NCI-H524 treated with DMSO at 0.1 percent for 48 hours (cell line): ENCODE measurements at places on chromosomes 12 and 14.
A peak's percentile ranks its signal among the peaks of the same experiment; 100 is the strongest.

- DNase-seq, result no peak
These were observed 156.3 kb upstream of the TMTC2 start for GRCh38 chr12:82530394-82530793.

- no peak for DNase-seq
These were observed 32.1 kb downstream of the SNRNP35 start for GRCh38 chr12:123490089-123490488.

- DNase-seq, result no peak
These were observed 98.2 kb upstream of the GSC start for GRCh38 chr14:94867946-94868771.

DNA sequence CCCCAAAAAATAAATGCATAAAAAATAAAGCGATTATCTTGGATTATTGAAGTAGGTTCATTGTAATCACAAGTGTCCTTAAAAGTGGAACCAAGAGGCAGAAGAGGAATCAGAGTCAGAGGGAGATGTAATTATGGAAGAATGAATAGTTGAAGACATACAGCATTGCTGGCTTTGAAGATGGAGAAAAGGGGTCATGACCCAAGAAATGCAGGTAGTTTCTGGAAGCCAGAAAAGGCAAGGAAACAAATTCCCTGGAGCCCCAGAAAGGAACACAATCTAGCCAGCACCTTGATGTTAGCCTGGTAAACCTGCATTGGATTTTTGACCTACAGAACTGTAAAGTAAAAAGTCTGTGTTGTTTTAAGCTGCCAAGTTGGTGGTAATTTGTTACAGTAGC lies 57.5 kb upstream of the PTGR2 start:
- no peak for DNase-seq

GRCh38 chr12:55929306-55929791 lies 1.6 kb upstream of the DGKA start:
- no peak for DNase-seq

DNA sequence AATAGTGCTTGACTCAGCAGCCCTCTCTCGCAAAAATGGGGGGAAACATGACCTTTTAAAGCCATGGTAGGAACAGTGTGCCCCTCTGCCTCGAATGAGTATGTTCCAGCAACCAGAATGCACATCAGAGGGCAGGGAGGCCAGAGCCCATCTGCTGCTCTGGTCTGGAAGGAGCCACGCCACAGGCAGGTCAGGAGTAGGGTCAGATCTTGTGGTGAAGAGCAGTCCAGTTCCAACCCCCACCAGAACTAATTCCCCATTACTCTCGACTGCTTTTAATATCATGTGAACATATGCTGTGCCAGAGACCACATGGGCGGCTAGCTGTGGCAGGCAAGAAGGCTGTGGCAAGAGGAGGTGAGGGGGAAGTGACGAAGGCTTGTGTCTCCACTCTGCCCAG lies 34.6 kb upstream of the TMX1 start:
- peak; percentile 83 for DNase-seq

DNA sequence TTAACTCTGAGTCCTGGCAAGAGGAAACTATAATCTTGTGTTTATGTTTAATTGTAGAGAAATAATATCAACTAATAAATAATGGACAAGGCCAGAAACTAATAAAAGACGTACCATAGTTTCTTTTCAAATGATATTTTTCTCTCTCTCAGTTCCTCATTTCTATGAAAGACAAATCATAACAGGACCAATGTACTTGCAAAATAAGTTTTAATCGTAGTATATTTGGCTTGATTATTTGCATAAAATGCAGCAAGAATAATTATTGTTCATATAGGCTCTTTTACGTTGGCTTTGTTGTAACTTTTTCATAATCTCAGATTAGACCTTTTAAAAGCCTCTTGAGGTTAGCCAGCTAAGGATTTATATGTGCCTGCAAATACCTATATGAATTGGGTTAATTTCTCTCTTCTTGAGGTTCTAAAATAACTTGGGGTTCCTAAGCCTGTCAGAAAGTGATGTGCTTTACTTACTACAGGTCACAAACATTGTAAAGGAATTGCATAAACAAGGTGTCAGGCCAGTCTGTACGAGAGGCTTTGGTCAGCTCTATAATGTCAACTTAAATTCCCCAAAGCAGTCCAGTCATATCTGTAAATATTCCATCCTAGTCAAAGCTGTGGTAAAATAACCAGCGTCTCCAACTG lies 152.8 kb upstream of the PTPRQ start:
- no peak for DNase-seq

DNA sequence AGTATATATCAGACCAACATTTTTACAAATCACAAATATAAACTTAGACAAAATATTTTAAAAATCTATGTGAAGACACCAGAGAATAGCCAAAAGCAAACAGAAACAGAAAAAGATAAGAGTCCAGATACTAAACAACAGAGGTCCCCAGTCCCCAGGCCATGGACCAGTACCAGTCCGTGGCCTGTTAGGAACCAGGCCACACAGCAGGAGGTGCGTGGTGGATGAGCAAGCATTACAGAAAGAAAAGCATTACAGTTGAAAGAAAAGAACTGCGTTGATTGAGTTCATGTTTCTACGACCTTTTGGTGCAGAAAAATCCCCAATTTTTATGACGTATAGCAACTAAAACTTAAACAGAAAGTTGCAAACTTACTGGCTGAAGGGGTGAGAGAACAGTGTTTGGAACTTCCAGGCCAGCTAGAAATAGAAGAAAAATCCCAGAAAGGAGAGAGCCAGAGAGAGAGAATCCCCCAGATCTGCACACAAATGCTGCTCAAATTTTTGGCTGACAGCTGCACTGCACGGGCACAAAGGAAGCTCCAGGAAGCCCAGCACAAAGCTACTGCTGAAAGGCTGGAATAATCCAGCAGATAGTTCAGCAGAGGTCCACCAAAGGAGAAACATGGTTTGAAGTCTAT lies 159.6 kb upstream of the C14orf180 start:
- no peak for DNase-seq

GRCh38 chr12:124641591-124641990 lies 74.2 kb upstream of the NCOR2 start:
- no peak for DNase-seq

DNA sequence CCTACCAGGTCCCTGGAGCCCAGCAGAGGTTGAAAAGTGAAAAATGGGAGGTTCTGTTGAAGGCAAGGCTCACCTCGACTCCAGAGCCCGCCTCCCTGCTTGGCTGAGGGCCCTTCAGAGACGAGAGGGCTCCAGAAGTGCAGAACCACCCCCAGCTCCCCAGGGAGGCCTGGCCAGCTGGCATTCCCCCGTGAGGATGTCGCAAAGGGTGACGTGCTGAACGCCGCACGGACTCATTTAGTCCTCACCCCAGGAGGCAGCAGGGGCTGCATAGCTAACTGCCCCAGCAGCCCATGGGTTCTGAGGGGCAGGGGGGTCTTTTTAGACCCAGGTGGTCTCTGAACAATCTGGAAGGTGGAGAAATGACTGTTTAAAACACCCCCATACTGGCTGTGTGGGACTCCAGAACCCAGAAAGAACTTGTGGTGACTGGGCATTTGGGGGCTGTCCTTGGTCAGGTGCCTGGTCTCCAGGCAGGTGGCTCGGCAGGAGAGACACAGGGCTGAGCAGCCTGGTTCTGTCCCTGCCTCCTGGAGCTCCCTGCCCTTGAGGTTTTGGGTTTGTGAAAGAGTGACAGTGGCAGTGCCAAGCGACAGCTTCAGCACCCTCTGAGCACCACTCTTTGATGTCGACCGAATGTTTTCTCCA lies 32.0 kb downstream of the ANAPC7 start:
- peak; percentile 46 for DNase-seq

DNA sequence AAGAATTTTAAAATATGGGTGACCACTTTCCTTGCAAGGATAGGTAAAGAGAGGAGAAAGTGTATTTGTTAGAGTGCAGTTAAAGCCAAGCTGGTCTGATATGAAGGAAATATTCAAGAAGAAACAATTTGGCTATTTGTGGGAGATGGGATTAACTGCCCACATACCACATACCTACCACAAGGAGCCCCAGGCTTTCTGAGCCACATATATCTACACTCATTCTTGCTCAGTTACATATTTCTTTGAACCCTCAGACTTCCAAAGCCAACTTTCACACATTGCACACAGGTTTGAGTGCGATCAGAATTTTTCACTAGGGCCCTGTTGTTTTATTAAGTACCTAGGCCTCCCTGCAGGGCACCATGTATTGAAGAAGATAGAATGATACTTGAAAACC lies 330.2 kb downstream of the ZFP36L1 start:
- DNase-seq, result no peak

- DNase-seq, result no peak
These were observed 219.0 kb upstream of the RTL1 start for GRCh38 chr14:101122237-101123141.

DNA sequence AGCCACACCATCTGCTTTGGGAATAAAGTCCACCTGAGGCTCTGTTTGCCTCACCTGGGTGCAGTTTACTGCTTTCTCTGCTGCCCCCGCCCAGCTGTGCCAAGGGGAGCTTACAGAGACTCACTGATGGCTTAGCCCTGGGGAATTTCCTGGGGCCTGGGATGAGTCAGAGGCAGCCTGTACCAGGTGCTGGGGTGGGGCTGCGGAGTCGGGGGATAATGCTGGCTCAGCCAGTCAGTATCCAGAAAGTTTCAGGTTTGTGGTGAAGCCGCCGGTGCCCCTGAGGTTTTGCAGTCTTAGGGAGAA lies 22.3 kb downstream of the PLEKHG3 start:
- DNase-seq, result no peak

DNA sequence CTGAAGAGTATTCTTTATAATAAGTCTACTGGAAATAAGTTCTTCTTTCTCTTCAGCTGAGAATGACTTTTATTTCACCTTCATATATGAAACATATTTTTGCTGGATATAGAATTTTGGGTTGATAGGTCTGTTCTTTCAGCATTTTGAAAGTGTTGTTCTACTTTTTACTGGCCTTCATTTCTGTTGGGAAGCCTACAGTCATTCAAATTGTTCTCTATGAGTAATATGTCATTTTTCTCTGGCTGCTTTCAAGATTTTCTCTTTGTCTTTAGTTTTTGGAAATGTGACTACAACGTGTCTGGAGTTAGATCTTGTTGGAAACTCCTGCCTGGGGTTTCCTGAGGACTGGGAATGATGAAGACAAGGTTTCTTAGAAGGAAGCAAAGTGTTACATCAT lies 10.0 kb downstream of the FGFR1OP2 start:
- DNase-seq, result no peak

GRCh38 chr12:31370531-31371255 lies 44.7 kb upstream of the SINHCAF start:
- DNase-seq, result no peak

- DNase-seq, result peak; percentile 99
These were observed 32.8 kb downstream of the ARID4A start for GRCh38 chr14:58331111-58331510.

GRCh38 chr14:98705871-98706300 lies 566.1 kb downstream of the BCL11B start:
- no peak for DNase-seq

GRCh38 chr14:24673534-24674203 lies 39.7 kb upstream of the GZMB start:
- no peak for DNase-seq

- DNase-seq, result no peak
These were observed 348.0 kb downstream of the SEC23A start for GRCh38 chr14:38755036-38755435.

DNA sequence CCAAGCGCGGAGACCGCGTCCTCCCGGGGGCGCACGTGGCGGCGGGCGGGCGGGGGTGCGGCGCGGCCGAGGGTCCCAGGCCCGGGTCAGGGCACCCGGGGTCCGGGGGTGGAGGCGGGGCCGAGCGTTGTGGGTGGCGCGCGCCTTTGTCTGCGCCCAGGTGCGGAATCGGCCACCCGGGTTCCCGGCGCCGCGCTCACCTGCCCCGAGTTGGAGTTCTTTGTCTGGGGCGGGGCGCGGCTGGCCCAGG lies 50.1 kb downstream of the LRCOL1 start:
- DNase-seq, result no peak

GRCh38 chr12:63276537-63277365 lies 125.8 kb upstream of the AVPR1A start:
- DNase-seq, result peak; percentile 3

GRCh38 chr12:109982210-109982609 lies 14.0 kb downstream of the GIT2 start:
- DNase-seq, result no peak

DNA sequence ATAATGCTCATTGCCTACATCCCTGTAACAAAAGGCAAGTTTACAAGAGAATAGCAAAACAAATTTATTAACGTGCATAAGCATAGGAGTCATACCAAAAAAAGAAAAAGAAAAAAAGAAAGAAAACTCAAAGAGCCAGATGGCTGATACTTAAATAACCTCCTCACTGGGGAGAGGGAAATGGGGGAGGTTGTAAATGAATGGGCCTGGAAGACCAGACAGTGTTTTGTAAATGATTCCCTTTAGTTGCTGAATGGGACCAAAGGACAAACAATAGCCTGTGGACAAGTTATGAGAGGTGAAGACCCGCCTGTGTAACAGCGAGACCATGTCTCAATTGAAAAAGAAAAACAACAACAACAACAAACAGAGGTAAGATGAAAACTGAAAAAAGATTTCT lies 35.3 kb downstream of the CAPS2 start:
- no peak for DNase-seq

DNA sequence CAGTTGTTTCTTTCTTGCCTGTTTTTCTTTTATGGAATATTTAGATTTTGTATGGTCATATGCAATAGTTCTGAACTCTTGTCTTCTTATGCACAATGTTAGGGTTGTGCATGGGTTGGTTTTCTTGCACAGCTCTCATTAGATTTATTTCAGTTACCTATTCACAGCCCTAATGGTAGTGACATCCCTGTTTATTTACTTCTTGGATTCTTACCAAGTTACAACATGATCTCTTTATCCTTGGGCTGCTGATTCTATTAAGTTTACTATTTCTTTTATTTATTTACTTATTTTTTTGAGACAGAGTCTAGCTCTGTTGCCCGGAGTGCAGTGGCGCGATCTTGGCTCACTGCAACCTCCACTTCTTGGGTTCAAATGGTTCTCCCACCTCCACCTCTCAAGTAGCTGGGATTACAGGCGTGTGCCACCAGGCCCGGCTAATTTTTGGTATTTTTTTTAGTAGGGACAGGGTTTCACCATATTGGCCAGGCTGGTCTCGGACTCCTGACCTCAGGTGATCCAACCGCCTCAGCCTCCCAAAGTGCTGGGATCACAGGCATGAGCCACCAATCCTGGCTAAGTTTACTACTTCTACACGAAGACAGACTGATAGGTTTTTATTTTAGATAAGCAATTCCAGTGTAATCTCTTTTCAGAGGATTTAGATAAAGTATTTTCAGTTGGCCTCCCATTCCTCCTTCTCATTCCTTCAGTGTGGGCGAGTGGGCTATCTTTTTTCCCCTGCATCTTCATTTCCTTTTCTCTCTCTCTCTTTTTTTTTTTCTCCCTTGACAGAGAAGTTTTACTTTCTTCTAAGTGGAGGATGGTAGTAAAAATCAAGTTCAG lies 395.1 kb upstream of the RGS6 start:
- DNase-seq, result no peak

- no peak for DNase-seq
These were observed 20.6 kb downstream of the MMP17 start for GRCh38 chr12:131848753-131849152.

- DNase-seq, result no peak
These were observed 1186.3 kb upstream of the FLRT2 start for GRCh38 chr14:84343656-84344055.
